ENCODE measurements at places on chromosomes 4 and X.

- DNase-seq = no peak
Observed at GRCh38 chrX:10111364-10112148, 45.2 kb upstream of the CLCN4 start.

DNA sequence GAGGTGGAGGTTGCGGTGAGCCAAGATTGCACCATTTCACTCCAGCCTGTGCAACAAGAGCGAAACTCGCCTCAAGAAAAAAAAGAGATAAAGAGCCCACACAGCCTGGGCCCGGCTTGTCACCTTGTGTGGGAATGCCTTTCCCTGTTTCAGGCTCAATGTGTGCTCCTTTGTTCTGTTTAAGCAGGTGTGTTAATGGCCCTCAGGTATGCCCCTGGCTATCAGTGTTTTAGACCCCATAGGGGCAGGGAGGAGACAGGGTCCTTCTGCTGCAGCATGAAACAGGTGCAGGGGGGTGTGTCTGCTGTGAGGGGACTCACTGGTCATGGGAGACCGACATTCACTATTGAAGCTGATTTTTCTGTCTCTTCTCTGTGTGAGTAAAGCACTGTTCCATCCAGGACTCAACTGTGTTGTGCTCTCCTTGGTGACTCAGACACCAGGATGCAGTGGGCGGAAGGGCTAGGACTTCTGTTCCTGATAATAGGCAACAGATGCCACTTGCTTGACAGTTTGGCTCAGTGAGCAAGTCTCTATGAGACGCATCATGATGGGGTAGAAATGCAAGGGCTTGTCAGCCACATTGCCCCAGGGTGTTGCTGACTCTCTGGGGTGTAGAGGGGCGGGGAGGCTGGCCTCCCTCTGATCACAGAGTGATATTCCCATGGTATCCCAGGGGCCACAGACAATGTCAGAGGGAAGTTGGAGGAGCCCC, 15.6 kb upstream of the LAP3 start:
- DNase-seq = no peak

DNA sequence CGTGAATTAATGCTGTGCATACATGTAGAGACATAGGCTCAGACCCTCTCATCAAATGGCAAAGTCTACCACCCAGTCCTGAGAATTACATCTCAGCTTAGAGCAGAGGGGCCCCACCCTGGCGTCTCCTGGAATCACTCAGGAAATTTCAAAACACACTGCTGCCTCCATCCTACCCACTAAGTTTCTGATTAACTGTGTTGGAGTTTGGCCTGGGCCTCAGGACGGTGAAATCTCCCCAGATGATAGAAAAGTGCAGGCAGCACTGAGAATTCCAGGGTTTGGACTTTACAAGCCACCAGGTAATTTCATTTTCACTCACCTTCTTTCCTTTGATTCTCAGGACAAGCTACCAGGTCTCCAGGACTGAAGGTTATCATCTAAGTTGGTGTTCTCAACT, 3.3 kb upstream of the FAM9C start:
- no peak for DNase-seq

- no peak for DNase-seq
Observed at GRCh38 chrX:78527263-78527662, 131.9 kb downstream of the RTL3 start.

DNA sequence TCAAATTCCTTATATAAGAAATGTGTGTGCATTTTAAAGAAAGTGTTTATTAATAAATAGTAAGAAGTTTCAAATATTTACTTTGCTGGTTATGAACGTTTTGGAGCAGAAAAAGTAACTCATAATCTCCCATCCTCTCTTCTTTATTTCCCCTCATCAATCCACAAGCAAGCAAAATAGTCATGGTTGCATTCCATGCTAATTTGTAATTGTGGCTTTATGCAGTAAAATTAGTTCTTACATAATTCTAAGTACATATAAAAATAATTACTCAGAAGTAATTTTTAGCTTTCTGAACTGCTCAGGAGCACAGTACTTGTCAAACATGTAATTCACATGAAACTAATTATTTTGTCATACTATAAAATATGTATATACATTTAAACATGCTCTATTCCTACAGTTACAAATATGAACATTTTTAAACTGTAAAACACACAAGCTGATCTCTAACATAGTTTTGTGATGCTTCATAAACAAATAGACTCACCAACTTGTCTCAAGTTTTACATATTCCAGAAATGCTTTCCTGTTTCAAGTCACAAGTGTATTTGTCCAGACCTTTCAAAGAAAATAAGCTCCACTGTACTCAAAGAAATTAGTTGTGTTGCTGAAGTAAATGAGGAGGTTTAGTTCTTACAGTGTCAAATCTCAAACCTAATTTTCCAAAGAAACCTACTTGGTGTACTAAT, 218.9 kb downstream of the PABPC4L start:
- DNase-seq = no peak

DNA sequence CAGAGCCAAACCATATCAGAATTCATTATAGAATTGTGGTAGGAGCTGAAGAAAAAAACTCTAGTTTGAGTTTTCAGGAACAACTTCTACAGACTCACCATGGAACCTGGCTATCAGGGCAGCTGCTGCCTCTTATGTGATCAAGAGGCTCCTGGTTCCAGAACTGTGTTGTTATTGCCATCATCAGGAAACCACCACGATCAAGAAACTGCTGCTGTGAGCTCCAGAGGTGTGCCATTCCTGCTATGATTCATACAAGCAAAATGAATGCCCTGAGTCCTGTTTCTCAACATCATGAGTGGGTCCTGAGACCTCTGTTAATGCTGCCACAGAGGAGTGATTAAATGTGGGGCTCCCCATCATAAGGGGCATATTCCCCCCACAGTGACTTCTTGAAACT, 43.7 kb downstream of the TASL start:
- no peak for DNase-seq

DNA sequence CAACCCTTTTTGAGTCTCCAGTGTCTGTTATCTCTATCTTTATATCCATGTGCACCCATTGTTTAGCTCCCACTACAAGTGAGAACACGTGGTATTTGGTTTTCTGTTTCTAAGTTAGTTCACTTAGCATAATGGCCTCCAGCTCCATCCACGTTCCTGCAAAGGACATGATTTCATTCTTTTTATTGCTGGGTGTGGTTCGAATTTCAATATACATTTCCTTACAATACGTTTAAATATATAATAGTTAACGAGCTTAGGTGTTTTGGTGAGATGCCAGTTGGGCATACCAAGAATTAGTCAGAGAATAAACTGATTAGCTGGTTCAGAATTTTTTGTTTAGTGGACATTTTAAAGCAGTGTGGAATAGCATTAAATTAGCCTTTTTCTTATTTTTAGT, 196.7 kb downstream of the CFAP47 start:
- DNase-seq = no peak

DNA sequence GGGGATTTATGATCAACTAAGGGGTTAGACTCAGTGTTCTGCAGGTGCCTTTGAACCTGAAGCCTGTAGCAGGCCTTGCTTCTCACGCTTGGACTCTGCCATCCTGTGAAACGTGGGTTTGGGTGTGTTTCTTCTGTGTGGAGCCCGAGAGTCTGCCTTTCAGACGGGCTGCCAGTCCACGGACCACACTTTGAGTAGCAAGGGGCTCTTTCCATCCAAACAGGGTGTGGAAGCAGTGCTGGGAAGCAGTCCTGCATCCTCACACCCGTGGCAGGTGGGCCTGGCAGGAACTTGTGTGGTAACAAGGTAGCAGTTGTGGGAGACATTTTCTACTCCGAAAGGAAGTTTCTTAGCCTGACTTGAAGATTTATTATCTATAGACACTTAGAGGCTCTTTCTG, 22.7 kb downstream of the RGS12 start:
- no peak for DNase-seq

DNA sequence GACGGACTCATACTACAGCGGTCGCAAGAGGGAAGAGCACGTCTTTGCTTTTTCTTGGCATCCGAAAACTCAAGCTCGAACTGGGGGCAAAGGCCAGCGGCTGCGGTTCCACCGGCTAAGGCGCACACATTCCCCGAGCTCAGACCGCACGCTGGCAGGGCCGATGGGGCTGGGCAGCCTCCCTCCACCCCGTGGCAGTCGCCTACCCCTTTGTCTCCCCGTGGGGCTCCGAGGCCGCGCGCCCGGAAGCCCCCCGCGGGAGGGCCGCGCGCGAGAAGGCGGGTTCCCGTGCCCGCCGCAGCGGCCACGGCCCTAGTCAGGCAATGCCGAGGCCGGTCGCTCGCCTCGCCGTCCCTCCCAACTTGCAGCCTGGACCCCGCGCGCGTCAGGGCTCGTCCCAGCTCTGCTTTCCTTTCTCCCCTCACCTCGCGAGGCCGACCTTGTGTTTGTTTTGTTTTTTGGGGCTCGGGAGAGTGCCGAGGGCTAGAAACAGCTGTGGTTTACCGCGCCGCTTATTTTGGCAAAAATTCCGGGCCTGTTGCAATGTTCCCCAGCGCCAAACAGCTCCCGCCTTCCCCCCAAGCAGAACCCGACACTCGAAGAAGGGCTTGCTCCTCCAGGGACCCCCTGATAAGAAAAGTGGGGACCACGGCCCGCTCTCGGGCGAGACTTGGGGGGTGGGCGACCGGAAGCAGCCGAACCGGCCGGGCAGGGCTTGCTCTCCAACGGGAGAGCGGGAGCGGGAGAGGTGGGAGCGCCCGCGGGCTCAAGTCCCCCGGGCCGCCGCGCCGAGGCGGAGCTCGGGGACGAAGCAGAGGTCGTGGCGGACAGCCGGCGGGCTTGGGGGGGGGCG, 561 bp upstream of the N4BP2 start:
- no peak for DNase-seq
